ENCODE measurements at places on chromosomes 5 and 9.

- DNase-seq: no peak
These were observed 64.7 kb downstream of the RGS7BP start for GRCh38 chr5:64570395-64570996.

- no peak for DNase-seq
These were observed 1273.0 kb downstream of the EFNA5 start for GRCh38 chr5:106397700-106398099.

GRCh38 chr9:121388140-121388905, 18.3 kb upstream of the STOM start:
- no peak for DNase-seq

DNA sequence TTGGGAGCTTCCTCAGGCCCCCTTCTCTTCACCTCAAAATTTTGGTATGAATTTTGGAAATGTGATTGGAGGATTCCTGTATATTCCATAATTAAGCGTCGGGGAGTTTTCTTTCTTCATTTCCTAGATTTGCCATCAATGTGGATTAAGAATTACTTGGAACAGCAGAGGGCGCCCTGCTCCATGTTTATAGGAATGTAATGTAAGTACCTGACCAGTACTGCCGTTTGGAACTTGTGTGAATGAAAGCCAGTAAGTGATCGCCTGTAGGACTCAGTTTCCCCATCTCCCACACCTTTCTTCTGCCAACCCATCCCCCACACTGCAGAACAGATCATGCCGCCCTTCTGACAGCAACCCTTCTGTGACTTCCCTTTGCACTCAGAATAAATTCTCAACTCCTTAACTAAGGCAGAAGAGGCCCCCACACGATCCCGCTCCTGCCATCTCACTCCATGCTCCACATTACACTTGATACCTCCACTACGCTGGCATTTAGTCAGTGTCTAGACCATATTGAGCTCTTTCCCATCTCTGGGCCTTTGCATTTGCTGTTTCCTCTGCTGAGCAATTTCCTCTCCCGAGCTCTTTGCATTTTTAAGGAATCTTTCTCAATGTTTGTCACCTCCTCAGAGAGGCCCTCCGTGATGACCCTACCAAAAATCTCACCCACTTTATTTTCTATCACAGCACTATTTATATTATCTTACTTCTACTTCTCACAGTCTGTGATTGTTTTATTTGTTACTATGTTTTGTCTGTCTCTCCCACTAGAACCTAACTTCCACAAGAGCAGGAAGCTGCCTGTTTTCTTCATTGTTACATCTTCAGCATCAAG, 79.5 kb upstream of the HTR4 start:
- DNase-seq: peak; percentile 69

DNA sequence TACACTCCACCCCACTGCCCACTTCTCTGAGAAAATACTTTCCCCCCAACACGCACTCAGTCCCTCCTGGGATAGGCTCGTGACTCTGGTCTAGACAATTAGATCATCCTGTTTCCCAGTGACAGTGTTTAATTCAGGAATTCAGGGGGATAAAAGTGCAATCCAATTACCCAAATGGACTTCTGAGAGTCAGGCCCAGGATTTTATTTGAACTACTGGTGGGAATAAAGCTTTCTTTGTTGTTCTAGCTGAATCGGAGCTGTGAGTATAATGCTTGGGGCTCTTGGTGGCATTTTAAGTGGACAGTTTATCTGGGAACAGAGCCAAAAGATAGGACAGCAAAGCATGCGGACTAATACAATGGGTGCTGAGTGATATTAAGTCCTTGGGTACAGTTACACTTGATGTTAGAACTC, 683.3 kb downstream of the MAT2B start:
- no peak for DNase-seq

GRCh38 chr9:68697851-68698250, 7.2 kb upstream of the PIP5K1B start:
- no peak for DNase-seq

- DNase-seq: no peak
These were observed 32.9 kb upstream of the TRIO start for GRCh38 chr5:14110196-14110595.

- no peak for DNase-seq
These were observed 147.1 kb downstream of the ENC1 start for GRCh38 chr5:74493411-74493810.

- DNase-seq: no peak
These were observed 151.8 kb upstream of the RAD23B start for GRCh38 chr9:107131108-107131799.

DNA sequence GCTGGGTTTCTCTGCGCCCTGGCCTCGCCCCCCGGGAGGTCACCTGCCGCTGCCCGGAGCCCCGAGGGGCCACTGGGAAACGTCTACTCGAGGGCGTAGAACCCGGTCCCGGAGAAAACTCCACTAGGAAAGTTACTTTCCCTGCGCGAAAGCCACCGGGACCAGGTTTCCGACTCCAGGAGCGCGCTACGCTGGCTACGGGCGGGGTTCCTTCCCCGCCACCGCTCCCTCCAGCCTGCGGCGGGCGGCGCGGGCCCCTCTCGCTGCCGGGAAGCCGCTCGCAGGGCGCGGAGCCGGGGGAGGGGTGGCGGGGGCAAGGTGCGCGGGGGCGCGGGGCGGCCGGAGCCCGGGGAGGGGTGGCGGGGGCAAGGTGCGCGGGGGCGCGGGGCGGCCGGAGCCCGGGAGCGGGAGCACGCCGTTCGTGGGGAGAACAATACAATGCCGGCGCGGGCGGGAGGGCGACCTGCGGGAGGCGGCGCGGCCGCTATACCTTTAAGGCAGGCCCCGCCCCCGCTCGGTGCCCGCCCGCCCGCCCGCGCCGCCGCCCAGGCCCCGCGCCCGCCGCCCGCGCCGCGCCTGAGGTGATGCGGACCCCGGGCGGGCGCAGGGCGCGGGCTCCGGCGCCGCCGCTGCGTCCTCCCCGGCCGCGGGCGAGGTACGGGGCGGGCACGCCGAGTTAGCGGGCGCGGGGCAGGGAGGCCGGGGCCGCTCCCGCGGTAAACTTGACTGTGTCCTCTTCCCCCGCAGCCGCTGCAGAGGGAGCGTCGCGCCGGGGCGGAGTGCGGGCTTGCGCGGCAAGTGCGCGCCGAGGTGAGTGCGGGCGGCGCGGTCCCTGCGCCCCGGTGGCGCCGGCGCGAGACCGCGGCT, 278.1 kb downstream of the AOPEP start:
- peak; percentile 78 for DNase-seq

- peak; percentile 20 for DNase-seq
These were observed 379.2 kb downstream of the CTNND2 start for GRCh38 chr5:11525020-11525419.

- DNase-seq: no peak
These were observed 319.1 kb downstream of the KIF4B start for GRCh38 chr5:155332618-155333017.

GRCh38 chr5:61599370-61600122, 267.5 kb downstream of the ZSWIM6 start:
- DNase-seq: no peak

DNA sequence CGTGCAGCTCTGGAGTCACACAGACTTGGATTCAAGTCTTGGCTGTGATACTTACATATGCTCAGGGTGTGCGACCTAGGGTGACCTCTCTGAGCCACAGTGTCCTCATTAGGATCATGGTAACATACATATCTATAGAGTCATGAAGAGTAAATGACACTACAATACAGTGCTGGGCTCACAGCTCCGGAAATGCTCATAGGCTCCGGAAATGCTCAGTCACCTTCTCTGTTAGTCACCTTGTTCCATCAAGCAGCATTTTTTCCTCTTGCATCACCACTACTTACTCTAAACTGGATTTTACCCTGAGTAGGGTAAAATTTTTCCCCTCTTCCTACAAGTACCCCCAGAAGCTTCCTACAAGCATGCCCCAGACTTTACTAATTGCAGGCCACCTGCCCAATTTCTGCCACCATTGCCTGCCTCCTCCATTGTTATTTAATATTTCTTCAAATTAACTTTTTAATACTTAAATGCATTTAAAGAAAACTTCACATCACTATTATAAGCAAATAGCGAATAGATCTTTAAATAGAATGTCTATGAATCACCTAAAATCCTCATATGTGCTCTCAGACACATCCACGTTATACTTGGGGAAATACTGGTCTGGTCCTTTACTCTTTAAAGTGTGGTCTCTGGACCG, 147.6 kb upstream of the SPRY4 start:
- no peak for DNase-seq

GRCh38 chr9:98021306-98022040, 35.1 kb upstream of the NANS start:
- no peak for DNase-seq

- no peak for DNase-seq
These were observed 233.1 kb downstream of the AGTPBP1 start for GRCh38 chr9:85508616-85509015.

DNA sequence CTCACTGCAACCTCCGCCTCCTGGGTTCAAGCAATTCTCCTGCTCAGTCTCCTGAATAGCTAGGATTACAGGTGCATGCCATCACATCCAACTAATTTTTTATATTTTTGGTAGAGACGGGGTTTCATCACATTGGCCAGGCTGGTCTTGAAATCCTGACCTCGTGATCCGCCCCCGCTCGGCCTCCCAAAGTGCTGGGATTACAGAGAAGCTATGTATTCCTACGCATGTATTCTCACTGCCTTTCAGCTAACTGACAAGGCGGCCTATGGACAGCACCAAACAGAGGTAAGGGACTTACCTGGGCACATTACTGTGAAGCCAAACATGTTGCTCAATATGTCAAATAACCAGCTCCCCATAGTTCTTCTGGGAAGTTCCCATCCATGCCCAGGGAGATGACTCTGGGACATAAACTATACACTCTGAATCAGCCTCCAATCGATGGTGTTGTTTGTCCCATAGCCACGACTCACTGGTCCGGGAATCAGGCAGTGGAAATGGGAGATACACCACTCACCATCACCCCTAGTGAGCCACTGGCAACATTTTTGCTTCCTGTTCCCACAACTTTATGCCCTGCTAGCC, 114.6 kb downstream of the SYK start:
- DNase-seq: no peak

GRCh38 chr5:138981586-138981985, 106.5 kb upstream of the LRRTM2 start:
- DNase-seq: no peak

DNA sequence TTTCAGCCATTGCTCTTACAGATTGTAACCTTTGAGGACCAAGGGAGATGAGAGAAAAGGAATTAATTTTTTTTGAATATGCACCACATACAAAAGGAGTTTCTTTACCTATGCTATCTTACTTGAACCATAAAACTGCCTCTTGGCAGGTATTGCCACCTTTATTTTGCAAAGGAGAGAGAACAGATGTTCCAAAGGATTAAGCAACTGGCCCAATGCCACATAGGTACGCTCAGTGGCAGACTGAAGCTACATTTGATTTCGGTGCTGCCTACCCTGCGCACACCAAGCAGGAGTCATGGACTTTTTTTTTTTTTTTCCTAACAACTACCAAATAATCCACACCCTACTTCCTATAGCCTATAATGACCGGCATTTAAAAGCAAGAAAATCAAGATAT, 43.1 kb downstream of the SAXO1 start:
- no peak for DNase-seq

DNA sequence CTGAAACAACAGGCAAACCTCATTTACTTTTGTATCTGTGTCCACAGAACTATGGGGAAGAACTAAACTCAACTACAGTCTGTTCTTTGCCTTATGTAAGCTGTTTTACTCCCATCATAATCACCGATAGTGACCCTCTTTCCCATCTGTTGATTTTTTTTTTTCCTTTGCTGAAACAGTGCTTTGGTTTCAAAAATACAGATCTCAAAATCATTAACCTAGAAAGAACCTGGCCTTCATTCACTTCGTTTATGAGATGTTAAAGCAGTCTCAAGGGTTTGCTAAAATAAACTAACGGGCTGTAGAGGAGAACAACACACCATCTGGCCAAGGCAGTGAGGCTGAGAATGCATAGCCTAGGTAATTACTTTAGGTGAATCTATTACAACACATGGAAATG, 706.6 kb upstream of the ZNF608 start:
- no peak for DNase-seq

GRCh38 chr9:128323212-128323730, 632 bp downstream of the COQ4 start:
- DNase-seq: no peak

GRCh38 chr5:128350705-128351104, 187.3 kb downstream of the FBN2 start:
- no peak for DNase-seq

DNA sequence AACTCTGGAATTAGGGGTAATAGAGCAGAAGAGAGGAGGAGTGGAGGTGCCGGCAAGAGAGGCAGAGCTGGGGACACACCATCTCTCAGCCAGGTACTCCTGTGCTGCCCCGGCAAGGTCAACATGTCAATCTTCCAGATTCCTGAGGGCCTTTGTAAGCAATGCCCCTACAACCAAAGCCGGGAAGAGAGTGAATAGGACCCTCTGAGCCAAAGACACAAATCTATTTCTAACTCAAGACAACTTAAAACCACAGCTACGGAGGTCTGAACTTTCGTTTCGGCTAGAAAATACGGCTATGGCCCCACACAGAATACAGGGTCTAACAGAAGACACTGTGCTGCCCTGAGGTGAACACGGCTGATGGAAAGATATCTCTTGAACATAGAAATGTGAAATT, 66.6 kb downstream of the SERINC5 start:
- DNase-seq: no peak

GRCh38 chr9:14398473-14398872, 84.5 kb upstream of the NFIB start:
- DNase-seq: no peak

GRCh38 chr5:36028816-36029465, 37.7 kb downstream of the UGT3A2 start:
- no peak for DNase-seq

DNA sequence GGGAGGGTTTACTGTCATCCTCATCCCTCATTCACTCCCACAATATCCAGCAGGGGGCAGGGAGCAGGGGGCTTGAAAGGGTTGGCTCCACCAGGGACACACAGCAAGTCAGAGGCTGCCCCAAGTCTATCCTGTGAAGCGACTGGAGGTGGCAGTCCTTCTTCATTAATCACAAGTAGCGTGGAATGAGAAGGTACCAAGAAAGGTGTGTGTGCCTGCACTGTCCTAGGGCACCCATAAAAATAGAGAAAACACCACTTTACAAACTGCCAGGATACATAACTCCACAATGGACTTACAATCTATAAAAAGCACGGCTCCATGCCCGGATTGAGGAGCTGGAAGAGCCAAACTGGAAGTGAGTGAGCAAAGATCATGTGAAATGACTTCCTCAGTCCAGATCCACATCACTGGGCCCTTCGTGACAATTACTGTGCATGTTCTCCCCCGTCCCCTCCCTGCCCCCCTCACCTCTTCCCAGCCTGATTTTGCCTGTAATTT, 183.9 kb downstream of the SLIT3 start:
- peak; percentile 66 for DNase-seq

DNA sequence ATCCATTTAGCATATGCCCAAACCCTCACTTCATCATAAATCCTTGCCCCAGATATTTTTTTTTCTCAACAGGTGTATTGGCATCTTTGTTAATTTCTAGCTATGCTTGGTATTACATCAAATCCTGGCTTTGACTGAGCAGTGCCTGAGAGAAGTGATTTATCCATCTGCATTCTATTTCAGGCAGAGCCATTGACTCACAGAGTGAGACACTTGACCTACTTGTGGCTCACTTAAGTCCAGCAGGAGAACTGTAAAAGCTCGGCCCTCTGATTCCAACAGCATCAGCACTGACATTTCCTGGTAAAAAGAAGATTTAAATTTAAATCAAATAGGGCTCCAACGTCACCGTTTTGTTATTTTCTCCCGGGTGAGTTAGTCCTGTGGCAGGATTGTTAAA, 93.4 kb downstream of the PLK2 start:
- no peak for DNase-seq

GRCh38 chr5:100898504-100899346, 4.4 kb downstream of the ST8SIA4 start:
- DNase-seq: no peak

Measured in Caco-2 (cell line).